ENCODE measurements at places on chromosomes 4 and X. TPM values are rescaled to one million over a fixed set of nuclear protein-coding genes. Genes with fewer than 3 reads are reported as not detected.

The NRK gene
- total RNA-seq, result 9.8 TPM

The GATB gene
- 15.7 TPM for total RNA-seq

The ADGRG2 gene
- 0.81 TPM for total RNA-seq

The RRH gene
- total RNA-seq, result 0.33 TPM

The DGKK gene
- total RNA-seq, result 1.2 TPM

The REELD1 gene
- not detected for total RNA-seq

The HELT gene
- total RNA-seq, result not detected

DNA sequence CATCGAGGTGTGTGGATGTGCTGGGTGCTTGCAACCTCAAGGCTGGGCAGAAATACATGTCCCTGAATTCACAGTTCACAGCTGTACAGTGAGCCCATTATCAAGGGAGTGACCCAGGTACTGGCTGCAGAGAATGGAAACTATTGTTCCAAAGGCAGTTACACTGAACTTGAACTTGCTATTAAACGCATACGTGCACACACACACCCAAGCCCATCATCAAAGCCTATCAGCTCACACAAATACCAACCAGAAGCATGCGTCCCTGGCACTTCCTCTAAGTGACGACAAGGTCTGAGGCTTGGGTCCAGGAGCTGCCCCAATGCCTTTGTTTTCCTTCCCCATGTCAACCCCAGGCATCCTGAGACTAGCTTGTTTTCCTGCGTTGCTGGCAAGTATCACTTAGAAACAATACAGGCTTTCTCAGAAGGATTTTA, 88.6 kb downstream of the IRF2 start:
- no peak for DNase-seq
- H3K4me3 ChIP-seq, result no peak overlapping the region
- no peaks in the 10 kb centered on the region for H3K27me3 ChIP-seq

GRCh38 chr4:113563691-113564378, 197.7 kb downstream of the CAMK2D start:
- H3K36me3 ChIP-seq, result peaks cover 3% of the 10 kb centered on the region
- H3K4me1 ChIP-seq, result no peaks in the 10 kb centered on the region
- H3K27ac ChIP-seq, result no peak overlapping the region
- no peaks in the 10 kb centered on the region for H3K27me3 ChIP-seq

DNA sequence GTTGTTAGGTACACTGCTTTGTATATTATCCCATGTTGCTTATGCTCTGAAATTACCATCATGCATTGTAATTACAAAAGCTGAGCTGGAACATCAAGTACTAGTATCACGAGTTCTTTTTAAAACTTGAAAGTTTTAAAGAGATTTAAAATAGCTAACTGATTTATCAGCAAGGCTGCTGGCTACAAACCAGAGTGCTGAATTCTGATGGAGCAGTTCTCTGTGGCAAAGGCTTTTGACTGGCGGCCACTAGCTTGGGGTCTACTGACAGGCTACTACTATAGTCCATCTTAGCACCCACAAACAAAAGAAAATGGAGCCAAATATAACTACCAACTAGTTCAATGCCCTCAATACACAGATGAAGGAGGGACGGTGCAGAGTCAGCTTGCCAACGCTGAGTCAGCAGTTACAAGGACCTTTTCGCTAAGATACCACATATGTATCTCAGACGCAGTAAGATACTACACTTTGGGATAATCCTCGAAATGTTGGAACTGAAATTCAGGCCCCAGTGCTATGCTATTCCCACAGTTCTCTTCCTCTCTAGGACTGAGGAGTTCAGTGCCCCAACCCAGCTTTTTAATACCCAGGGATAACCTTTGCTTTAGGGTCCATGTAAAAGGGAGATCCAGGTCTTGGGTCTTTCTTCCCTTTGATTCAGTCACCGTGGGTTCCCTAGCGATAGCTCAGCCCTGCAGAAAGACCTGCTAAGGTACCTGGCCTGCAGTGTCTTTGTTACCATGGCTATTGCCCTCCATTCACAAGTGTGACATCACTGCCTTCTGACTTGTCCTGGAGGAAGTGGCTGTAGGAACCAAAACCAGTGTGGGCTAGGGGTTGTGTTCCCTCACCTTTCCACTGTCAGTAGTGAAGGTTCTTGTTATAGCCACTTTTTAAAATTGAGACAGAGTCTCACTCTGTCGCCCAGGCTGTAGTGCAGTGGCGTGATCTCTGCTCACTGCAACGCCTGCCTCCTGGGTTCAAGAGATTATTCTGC, 22.8 kb downstream of the MFAP3L start:
- no peak overlapping the region for H3K27ac ChIP-seq
- H3K36me3 ChIP-seq, result peaks cover 1% of the 10 kb centered on the region
- H3K4me3 ChIP-seq, result no peak overlapping the region
- H3K4me1 ChIP-seq, result no peaks in the 10 kb centered on the region

DNA sequence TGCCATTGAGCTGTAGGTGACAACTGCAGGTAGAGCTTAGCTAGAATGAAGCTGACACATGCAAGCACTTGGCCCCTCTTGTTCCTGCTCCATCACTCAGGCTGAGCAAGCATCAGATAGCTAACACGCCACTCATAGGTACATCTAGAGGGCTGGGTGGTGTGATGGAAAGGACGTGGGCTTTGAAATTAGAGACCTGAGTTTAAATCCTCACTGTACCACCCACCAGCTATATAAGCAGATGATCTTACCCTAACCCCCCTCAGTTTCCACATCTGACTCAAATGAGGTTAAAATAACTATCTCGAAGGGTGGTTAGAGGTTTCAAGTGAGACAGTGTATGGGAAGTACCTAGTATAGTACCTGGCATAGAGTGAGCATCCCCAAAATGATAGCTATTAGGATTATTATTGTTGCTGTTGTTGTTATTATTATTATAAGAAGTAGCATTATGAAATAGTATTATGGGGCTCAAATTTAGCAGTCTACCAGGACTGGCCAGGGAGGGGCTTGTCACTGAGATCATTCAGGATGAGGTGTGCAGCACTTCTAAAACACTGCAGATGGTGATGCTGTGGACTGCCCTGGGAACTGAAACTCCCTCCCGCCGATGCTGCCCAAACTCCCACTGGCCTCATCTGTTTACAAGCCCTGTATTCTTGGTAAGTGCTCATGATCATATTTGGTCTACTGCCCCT, 59.0 kb downstream of the REELD1 start:
- no peak overlapping the region for H3K27ac ChIP-seq
- DNase-seq, result no peak
- no peaks in the 10 kb centered on the region for H3K36me3 ChIP-seq
- no peaks in the 10 kb centered on the region for H3K27me3 ChIP-seq
- no peaks in the 10 kb centered on the region for H3K4me1 ChIP-seq

GRCh38 chrX:54134269-54134668, 48.8 kb downstream of the FAM120C start:
- DNase-seq, result no peak
- H3K27ac ChIP-seq, result no peak overlapping the region
- H3K4me3 ChIP-seq, result no peak overlapping the region
- peaks cover 17% of the 10 kb centered on the region for H3K36me3 ChIP-seq

GRCh38 chrX:47723689-47724088, 64.7 kb upstream of the UXT start:
- DNase-seq, result no peak
- no peak overlapping the region for H3K4me3 ChIP-seq
- H3K4me1 ChIP-seq, result no peaks in the 10 kb centered on the region
- H3K27ac ChIP-seq, result no peak overlapping the region

DNA sequence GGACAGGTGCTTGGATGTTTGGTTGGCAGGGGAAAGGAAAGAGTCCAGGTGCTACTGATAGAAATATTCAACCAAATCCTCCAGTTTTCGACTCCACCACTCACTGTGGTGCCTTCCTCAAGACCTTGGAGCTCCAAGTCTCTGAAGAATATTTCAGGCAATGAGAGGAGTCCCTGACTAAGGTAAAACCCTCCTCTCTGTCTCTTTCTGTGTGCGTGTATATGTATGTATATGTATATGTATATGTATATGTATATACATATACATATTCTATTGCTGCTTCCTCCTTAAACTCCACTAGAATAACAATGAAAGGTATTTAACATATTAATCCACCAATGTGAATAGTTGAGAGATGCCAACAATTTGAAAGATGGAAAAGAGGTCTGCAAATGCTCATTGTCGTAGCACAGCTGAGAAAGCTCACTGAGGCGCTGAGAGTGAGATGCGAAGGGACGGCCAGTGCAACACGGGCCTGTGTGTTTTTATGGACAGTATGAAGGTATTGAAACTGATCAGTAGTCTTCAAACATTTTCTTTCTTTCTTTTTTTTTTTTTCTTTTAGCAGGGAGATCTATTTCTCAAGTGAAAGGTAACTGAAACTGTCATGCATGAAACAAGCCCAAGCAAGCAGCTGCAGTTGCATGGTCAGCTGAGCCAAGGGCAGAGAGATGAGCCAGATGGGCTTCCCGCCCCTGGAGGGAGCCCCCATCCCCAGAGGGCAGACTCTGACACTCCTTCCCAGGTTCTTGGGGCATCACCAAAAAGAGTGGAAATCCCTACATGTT, 41.1 kb upstream of the HS3ST1 start:
- H3K27ac ChIP-seq, result no peak overlapping the region
- H3K27me3 ChIP-seq, result no peaks in the 10 kb centered on the region
- no peaks in the 10 kb centered on the region for H3K36me3 ChIP-seq

GRCh38 chr4:148779771-148780170, 337.6 kb upstream of the NR3C2 start:
- peaks cover 11% of the 10 kb centered on the region for H3K4me1 ChIP-seq
- no peak for DNase-seq
- H3K27ac ChIP-seq, result no peak overlapping the region
- no peak overlapping the region for H3K4me3 ChIP-seq
- H3K27me3 ChIP-seq, result no peaks in the 10 kb centered on the region

DNA sequence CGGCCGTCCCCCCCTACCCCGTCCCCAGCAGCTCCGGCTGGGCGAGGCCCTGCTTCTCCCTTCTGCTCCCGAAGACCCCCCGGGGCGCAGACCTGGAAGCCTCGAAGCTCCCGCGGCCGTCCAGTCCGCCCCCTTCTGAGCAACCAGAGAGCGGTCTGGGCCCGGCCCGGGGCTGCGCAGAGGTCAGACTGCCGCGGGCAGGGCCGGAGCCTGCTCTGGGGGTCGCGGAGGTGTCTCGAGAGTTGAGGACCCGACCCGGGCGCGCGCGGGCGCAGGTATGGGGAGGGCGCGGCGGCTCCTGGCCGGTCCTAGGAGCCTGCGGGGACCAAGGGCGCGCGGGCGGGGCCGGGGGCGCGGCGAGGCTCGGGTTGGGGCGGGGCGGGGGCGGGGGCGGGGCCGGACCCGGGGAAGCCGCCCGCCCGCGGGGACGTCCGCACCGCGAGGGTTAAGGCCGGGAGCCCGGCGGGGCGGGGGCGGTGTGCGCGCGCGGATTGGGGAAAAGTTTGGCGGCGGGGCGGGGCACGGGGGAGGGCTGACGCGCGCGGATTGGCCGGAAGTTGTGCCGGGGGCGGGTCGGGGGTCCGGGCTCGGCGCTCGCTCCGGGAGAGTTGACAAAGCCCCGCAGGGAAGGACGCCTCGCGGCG, at the start of gene FGFRL1:
FGFRL1 (plus strand) TSS at position 605 of the 644 bp plus-strand sequence. CDS start 860 bp downstream, outside the sequence.
- peaks cover 30% of the 10 kb centered on the region for H3K27me3 ChIP-seq
- H3K36me3 ChIP-seq, result peaks cover 5% of the 10 kb centered on the region

- DNase-seq, result no peak
- H3K4me3 ChIP-seq, result no peak overlapping the region
- H3K4me1 ChIP-seq, result no peaks in the 10 kb centered on the region
- H3K27ac ChIP-seq, result no peak overlapping the region
Measured at GRCh38 chrX:9700555-9700954, 65.1 kb downstream of the GPR143 start.

DNA sequence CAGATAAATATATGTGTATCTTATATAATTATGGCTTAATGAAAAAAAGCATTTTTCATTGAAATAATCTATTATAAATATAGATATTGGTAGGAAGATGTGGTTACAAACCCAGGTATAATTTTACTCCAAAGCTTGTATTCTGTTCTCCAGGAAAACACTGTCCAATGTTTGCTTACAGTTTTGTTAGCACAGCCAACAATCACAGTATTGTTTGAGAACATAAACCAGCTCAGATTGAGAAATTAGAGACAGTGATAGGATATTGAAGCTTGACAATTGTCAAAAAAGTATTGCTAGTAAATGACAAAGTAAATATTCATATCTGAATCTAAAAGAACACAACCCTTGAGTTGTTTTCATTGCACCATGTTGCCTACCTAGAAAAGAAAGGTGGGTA, 228.8 kb downstream of the ADGRL3 start:
- H3K27ac ChIP-seq, result no peak overlapping the region
- peaks cover under 1% of the 10 kb centered on the region for H3K4me1 ChIP-seq
- no peaks in the 10 kb centered on the region for H3K27me3 ChIP-seq
- DNase-seq, result no peak

Data from progenitor cell of endocrine pancreas (in vitro differentiated cells).